A673 (cell line): ENCODE measurements at places on chromosomes 6 and 20.
A peak's percentile ranks its signal among the peaks of the same experiment; 100 is the strongest.

GRCh38 chr6:25377664-25378063 lies 98.5 kb downstream of the CARMIL1 start:
- H3K36me3 ChIP-seq = no peaks in the 10 kb centered on the region
- H3K27ac ChIP-seq = no peak overlapping the region
- H3K27me3 ChIP-seq = no peaks in the 10 kb centered on the region
- no peak overlapping the region for H3K4me3 ChIP-seq
- H3K4me1 ChIP-seq = no peaks in the 10 kb centered on the region

DNA sequence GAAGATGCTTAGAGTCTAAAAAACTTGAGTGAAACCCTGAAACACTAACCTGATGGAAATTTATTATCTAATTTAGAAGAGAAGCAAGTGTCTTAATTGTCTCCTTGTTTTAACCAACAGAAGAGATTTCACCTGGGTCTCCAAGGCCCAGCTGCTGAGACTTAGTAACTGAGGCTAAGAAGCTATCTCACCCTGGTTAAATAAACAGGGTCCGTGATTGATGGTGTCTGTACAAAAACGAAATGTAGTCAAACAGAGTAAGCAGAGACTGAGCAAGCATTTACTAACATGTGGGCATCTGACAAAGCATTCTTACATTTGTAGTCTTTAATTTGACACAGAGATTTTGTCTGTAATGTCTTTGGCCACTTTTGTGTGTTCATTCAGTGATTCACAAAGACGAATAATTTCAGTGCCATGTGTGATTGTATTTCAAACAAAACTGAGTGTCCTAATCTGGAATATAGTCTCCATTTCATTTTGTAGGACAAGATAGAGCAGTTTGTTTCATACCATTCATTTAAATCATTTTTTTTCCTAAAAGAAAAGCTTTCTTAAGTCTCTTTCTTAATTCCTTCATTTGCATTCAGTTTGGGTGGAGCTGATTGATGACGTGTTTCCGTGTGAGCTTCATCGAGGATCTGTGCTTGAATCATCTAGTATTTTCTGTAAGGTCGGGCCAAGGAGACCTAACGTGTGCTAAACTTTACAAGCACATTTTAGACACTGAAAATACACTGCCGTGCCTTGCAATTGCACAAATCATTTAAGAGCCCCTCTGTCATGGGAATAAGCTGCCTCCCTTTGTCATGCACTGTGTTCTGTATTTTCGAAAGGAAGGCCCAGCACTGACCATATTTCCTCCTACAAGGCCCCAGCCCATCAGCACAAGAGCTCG lies 170.6 kb upstream of the QKI start:
- DNase-seq = no peak
- H3K4me1 ChIP-seq = no peaks in the 10 kb centered on the region
- H3K4me3 ChIP-seq = no peak overlapping the region

DNA sequence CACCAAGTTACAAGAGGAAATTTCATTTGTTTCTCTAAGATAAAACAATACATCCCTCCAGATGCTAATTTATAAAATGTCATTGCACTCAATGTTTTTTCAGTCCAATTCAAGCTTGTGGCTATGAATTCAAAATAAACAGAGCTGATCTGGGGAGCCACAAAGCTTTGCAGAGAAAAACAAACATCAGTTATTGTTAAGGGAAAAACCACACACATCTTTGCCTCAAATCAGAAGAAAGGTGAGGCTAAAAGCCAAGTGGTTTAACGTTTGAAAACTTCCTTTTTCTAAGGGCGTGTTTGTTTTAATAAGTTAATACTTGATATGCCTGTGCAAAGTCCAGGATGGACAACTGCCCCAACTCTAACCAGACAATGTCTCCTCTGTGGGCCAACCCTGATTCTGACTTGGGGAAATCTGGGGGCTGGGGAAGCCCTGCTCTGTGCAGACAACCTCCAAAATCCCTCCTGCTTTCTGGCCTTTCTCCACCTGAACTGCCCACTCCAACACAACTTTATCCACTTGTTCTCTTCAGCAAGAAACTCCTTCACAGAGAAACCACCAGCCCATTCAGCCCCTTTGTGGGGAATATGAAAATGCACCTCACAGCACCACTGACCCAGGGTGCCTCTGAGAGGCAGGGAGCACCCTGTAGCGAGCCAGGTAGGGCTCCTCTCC lies 44.6 kb upstream of the NT5E start:
- H3K27me3 ChIP-seq = no peaks in the 10 kb centered on the region
- H3K36me3 ChIP-seq = no peaks in the 10 kb centered on the region
- H3K27ac ChIP-seq = peak overlapping the region; percentile 94
- H3K4me1 ChIP-seq = peaks cover 55% of the 10 kb centered on the region
- no peak for DNase-seq

DNA sequence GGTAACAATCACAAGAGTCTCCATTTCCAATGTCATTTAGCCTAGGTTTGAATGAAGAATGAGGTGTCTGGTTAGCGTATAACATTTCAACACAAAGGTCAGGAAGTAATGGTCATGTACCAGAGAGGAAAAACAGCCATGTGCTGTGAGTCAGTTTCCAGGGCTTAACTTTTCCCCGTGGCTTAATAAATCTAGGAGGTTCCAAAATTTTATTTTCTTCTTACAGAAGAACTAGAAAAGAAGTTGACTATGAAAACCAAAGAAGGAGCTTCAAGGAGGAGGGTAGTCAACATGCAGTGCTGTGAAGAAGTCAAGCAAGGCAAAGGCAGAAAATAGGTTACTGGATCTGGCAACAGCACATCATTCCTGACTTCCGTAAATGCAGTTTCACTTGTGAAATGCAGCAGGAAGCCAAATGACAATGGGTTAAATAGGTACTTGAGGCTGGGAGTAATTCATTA lies 8.4 kb upstream of the GABRR2 start:
- H3K27ac ChIP-seq = no peak overlapping the region
- H3K4me3 ChIP-seq = no peak overlapping the region
- no peaks in the 10 kb centered on the region for H3K36me3 ChIP-seq
- DNase-seq = no peak
- H3K27me3 ChIP-seq = no peaks in the 10 kb centered on the region

DNA sequence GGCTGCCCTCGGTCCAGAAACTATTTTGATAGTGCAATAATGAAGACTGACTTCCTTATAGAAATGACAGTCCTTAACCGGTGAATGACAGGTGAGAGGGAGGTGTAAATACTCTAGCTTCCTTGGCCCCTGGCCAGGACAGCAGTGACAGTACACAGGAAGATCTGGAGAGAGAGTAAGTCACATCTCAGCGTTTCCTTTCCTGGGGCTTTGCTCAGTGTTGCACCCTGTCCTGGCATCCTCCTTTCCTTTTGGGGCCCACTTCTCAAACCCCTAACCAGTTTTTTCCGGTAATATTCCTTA lies 336.9 kb downstream of the CD83 start:
- no peak overlapping the region for H3K27ac ChIP-seq
- H3K36me3 ChIP-seq = no peaks in the 10 kb centered on the region
- peaks cover 17% of the 10 kb centered on the region for H3K4me1 ChIP-seq

DNA sequence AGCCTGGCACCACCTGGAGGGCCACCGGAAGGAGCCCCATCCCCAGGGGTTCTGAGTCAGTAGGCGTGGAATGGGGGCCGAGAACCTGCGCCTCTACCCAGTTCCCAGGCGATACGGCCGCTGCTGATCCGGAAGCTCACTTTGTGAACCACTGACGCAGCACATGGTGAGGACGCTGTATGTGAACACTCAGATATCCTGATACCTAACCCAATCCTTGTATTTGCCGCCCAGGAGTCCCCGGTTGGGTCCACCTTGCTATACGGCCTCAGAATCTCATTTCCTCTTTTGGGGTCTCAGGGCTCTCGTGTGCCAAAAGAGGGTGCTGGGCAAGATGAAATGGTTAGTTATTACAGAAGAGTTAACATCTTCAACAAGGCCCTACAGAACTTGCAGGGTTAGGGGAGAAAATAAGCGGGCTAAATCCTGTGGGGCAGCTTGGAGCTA lies 604 bp upstream of the RAB5IF start:
- H3K4me1 ChIP-seq = peaks cover 10% of the 10 kb centered on the region
- no peaks in the 10 kb centered on the region for H3K27me3 ChIP-seq
- peaks cover 22% of the 10 kb centered on the region for H3K36me3 ChIP-seq

DNA sequence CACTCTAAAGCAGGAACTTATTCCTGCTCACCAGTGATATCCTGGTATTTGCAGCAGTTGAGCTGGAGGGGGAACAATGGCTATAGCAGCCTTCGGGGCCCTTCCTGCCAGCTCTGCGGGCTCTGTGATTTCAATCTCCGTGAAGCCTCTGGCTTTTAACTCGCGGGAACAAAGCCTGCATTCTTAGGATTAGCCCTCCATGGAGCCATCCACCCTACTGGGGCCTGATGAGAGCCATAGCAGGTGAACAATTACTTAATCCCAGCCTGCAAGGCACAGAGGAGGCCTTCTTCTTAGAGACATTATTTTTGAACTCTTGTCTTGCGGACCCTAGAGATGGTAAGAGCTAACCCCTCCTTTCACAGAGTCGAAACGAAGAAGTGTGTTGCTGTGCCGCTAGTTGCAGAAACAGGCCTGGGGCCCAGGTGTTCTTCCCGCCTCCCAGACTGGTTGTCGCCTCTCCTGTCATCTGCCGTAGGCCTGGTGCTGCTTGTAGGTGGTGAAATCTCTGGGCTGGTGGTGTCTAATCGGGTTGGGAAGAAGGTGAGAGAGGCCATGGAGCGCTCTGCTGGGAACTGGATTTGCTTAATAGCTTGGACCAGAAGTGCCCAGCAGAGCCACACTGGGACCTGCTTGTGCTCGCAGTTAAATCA lies 9.7 kb downstream of the GHRH start:
- DNase-seq = no peak
- no peak overlapping the region for H3K27ac ChIP-seq
- no peaks in the 10 kb centered on the region for H3K27me3 ChIP-seq
- no peaks in the 10 kb centered on the region for H3K4me1 ChIP-seq
- no peaks in the 10 kb centered on the region for H3K36me3 ChIP-seq

DNA sequence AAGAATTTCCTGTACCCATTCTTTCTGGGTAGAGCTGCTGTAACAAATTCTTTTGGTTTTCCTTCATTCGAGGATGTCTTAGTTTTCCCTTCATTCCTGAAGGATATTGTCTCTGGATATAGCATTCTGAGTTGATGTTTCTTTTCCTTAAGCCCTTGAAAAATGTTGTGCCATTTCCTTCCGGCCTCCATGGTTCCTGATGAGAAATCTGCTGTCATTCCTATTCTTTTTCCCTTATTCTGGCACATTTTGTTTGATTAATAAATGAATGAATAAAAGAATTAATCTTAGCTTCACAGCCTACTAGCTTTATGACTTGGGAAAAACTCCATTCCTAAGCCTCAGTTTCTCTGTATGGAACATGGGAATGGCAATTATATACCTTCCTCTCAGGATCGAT lies 173.1 kb downstream of the EYA2 start:
- no peaks in the 10 kb centered on the region for H3K36me3 ChIP-seq
- H3K27ac ChIP-seq = no peak overlapping the region
- no peak for DNase-seq

DNA sequence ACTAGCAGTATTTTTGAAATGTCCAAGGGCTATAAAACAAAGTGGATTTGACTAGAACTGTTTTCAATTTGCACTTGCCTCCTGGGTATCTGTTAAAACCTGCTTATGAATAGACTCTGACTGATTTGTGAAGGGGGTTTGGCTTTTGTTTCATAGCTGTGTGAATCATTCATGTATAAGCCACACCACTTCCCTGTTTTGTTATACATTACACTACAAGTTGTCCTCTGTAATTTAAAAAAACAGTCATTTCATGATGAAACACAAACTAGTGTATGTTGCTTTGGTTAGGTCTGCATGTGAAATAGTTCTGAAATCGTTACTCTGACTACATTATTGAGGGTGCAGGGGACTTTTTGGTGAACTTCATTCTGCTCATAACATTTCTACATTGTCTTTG lies 121.7 kb downstream of the NKAIN2 start:
- H3K4me3 ChIP-seq = no peak overlapping the region
- no peaks in the 10 kb centered on the region for H3K4me1 ChIP-seq
- no peaks in the 10 kb centered on the region for H3K36me3 ChIP-seq
- H3K27ac ChIP-seq = no peak overlapping the region
- DNase-seq = peak; percentile 6

DNA sequence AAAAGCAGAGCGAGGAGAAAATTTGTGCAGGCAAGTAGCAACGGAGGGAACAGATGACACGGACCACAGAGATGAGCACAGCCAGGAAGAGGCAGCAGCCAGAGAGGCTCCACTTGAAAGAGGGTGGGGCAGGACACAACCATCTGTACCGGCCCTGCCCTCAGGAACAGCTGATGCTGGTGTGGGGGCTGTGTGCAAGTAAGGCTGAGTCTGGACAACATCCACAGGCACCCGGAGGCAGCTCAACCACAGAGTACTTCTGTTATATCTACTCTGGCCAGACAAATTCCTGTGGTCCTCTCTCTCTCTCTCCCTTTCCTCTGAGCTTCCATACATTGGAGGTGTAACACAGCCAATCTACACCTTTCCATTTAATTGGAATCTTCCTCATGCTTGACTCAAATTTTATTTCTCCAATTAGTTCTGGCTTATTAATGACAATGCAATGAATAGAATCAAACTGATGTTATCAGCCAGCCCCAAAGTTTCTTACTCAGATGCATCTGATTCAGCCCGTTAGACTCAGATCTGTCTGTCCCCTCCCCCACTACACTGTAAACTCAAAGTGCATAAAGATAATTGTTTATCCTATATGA lies 24.9 kb downstream of the KIF13A start:
- H3K4me1 ChIP-seq = peaks cover 3% of the 10 kb centered on the region
- no peak overlapping the region for H3K4me3 ChIP-seq
- H3K27me3 ChIP-seq = no peaks in the 10 kb centered on the region
- no peak overlapping the region for H3K27ac ChIP-seq
- no peaks in the 10 kb centered on the region for H3K36me3 ChIP-seq

DNA sequence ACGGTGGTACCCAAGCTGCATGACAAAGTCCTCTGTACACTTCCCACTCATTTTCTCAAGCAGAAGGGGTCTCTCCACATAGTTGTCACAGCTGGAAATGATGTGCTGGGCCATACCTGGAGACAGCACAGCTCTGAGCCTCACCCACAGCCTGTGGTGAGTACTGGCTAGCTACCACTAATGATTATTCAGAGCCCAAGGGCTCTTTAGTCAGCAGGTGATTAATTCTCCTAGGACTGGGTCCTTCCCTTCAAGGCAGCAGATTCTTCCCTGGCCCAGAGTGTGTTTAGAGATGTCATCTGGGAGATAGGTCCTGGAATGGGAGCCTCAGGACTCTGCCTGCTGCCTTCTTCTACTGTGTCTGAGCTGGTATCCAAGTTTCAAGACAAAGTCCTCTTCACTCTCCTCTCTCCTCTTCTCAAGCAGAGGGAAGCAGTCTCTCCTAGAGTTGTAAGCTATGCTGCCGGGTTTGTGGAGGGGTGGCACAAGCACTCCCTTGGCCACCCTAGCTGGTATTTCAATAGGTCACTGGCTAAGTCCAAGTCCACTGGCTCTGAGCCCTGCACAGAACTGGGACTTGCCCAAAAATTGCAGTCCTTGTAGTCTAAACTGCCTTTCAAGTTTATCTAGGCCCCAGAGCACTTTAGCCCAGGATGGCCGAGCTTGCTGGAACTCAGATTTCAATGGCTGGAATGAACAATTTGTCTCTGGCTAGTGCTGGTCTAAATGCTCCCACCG lies 49.8 kb upstream of the VGLL2 start:
- H3K4me1 ChIP-seq = no peaks in the 10 kb centered on the region
- H3K27me3 ChIP-seq = no peaks in the 10 kb centered on the region
- no peak overlapping the region for H3K4me3 ChIP-seq
- H3K27ac ChIP-seq = no peak overlapping the region
- DNase-seq = no peak
